Kidney glomerular epithelial cell (primary cell): ENCODE measurements at places on chromosomes 12 and 14.
A peak's percentile ranks its signal among the peaks of the same experiment; 100 is the strongest.

GRCh38 chr14:34931206-34931605 is 51.6 kb upstream of the SRP54 start:
- no peak for DNase-seq

DNA sequence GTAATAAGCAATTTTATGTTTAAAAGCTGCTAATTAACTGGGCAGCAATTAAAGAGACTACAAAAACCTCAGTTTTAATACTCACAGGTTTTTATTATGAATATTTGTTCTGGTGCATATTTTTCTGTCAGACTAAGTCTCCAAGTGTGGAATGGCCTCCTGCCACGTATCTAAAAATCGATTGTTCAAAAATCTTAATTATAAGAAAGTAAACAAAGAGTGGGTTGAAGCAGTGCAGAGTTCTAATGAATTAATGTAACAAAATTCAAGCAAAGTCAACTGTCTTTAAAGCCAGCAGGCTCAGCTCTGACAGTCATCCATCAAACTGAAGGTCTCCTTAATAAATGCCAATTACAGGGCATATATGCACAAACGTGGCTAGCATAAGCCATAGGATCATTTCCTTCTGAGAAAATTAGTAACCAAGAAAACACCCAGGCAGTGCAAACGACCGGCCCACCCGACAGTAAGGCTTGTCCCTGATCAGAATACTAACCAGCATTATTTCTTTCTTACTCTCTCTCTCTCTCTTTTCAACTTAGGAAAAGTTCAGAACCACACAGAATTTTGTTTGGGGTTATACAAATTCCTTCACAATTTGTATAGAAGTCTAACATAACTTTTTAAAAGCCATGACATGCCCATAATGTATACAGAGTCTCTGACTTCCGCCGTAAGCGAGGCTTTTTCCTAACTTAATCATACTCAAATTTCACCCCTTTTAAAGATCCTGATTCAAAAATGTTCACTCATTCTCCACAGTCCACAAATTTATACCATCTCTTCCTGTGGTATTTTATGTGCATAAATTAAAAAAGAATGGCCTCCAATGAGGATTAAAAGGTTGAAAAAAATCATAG is 83.8 kb downstream of the SLC25A21 start:
- no peak for DNase-seq

GRCh38 chr14:51616724-51617409 is 34.8 kb upstream of the FRMD6 start:
- peak; percentile 91 for DNase-seq

- DNase-seq = no peak
These were observed 2.8 kb upstream of the WSB2 start for GRCh38 chr12:118063576-118064391.

GRCh38 chr12:62779488-62779887 is 155.5 kb downstream of the PPM1H start:
- no peak for DNase-seq

- peak; percentile 14 for DNase-seq
These were observed 70.3 kb downstream of the STON2 start for GRCh38 chr14:81329640-81330381.

DNA sequence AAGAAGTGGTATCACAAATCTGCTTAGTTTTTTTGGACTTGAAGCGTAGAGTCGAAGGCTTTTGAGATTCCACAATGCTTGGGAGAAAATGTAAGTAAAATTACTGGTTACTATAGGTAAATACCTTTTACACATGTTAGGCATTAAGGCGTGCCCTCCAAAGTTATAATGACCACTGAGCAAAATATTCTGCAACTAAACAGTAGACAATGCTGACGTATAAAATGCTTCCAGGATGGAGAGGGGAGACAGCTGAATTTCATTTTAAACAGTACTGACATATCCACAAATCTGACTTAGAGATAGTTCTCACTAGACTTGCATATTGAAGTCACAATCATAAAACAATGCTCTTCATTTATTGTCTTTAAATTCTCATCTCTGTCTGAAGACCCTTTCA is 144.5 kb upstream of the DCN start:
- no peak for DNase-seq

DNA sequence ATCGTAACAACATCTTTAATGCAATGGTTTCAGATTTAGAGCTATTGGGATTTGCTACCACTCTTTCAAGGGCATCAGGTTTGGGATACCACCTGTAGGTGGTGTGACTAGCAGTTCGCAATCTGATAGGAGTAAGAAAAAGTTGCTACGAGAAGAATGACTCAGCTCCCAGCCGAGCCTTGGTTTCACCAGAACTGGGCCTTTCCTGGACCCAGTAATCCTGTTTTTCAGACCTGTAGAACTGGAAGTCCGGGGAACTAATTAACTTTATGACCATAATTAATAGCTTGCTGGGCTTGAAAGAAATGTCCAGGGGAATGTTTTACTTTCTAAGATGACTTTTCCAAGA is 770 bp downstream of the ABHD4 start:
- peak; percentile 64 for DNase-seq

GRCh38 chr12:94795520-94795919 is 145.2 kb upstream of the TMCC3 start:
- DNase-seq = peak; percentile 24

DNA sequence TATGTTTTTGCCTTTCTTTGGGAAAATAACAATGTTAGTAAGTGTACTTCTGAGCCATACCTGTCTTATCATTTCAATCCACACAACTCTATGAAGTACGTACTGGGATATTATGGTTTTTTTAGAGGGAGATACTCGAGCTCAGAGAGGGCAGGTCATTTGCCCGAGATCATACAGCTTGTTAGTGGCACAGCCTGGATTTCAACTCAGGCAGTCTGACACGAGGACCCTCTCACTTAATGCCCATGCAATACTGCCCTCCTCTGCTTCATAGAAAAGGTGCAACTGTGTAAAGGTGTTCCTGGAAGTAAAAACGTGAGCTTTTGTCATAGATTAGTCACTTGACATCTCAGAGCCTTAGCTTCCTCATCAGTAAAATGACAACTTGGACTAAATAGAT is 128.0 kb downstream of the NDUFA12 start:
- DNase-seq = peak; percentile 45

GRCh38 chr14:97036086-97036852 is 239.1 kb downstream of the VRK1 start:
- DNase-seq = no peak

- no peak for DNase-seq
These were observed 204.5 kb upstream of the TBX3 start for GRCh38 chr12:114888448-114888847.

DNA sequence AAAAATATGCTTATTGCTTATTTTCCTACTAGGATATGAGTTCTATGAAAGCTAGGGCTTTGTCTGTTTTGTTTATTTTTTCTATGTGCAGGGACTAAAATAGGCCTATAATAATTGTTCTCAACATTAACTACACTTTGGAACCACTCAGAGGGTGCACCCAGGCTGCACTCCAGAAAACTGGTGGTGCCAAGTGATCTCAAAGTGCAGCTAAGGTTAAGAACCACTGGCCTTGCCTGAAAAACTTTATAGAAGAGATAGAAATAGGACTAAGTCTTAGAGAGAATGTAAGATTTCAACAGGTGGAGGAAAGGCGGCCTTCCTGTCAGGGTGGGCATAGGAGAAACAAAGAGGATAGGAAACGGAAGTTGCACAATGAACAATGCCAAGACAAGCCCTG is 37.7 kb upstream of the NR1H4 start:
- DNase-seq = no peak

DNA sequence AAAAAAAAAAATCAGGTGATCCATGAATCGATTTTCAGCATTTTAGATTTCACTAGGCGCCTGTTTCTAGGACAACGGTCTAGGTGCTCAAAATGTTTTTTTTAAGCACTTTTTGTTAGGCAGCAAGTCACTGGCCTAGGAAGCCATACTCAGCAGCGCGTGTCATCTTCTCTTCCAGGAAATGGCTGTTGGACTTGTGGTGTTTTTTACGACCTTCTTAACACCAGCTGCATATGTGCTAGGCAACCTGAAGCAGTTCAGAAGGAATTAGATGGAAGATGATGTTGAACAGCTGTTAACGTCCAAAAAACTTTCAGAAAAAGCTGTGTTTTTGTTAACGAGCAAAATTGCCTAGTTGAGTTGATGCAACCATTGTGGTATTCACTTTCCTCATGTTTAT is 868 bp downstream of the COX8C start:
- no peak for DNase-seq

DNA sequence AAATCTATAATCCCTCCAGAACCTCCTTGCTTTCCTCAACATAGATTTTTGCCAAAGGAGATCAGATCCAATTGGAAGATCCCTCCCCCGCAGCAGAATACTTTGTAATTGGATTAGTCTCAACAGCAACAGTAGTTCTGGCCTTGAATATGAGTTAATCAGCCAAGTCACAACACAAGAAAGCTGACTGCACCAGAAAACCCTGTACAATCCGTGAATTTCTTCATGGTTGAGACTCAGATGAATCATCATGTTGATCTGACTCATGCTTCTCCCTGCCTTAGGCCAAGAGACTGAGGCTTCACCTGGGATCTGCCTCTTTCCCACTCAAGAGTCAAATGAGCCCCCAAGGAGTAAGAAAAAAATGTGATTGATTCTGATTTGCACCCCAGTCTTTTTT is 3.0 kb upstream of the METTL17 start:
- peak; percentile 89 for DNase-seq

GRCh38 chr12:25254271-25254880 is 3.6 kb upstream of the KRAS start:
- DNase-seq = peak; percentile 45

GRCh38 chr12:67617629-67618028 is 30.9 kb upstream of the DYRK2 start:
- DNase-seq = peak; percentile 48

GRCh38 chr14:49008363-49008762 is 577.8 kb downstream of the RPS29 start:
- DNase-seq = no peak

DNA sequence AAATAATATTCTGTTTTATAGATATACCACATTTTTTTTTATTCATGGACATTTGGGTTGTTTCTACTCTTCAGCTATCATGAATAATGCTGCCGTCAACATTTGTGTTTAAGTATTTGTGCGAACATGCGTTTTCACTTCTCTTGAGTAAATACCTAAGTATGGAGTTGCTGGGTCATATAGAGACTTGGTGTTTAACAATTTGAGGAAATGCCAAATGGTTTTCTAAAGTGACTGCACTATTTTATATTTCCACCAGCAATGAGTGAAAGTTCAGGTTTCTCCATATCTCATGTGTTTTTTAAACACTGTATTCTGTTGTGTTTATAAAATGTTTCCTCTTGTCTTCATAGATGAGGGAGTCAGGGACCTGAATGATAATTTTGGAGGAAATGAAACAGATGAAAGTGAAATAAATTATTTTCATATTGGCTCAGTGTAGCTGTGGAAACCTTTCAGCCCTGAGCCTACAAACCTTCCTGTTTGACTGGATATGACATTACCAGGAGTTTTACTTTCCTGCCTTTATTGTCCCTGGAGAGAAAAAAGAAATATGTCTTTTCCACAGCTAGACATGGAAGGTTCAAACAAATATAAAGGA is 26.3 kb downstream of the DAAM1 start:
- DNase-seq = no peak

DNA sequence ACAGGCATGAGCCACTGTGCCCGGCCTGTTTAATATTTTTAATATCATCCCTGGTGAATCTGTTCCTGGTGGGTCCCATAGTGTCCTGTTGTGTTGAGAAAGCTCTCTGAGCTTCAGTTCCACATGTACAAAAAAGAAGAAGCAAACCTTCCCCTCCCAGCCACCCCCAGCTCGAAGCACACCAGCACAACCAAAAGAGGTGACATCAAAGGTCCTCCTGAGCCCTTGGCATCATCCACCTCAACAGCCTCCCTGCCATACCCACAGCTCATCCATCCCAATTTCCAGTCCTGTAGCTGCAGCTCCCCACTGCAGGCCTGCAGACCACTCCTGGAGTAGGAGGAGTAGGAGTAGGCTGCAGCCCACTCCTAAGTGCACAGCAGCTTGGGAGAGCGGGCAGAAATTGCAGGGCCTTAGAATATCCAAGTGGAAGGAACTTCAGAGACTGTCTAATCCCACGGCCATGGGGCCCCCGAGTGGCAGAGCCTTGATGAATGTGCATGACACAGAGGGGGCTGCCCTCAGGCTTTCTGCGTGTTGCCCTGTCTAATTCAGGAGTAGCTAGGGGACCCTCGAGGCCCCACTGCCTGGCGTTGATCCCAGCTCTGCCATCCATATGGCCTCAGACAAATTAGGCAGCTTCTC is 36.7 kb upstream of the CD9 start:
- DNase-seq = no peak

GRCh38 chr12:118921761-118922160 is 59.6 kb upstream of the SRRM4 start:
- DNase-seq = no peak

- DNase-seq = no peak
These were observed 2.8 kb downstream of the ALDH6A1 start for GRCh38 chr14:74081491-74081890.

DNA sequence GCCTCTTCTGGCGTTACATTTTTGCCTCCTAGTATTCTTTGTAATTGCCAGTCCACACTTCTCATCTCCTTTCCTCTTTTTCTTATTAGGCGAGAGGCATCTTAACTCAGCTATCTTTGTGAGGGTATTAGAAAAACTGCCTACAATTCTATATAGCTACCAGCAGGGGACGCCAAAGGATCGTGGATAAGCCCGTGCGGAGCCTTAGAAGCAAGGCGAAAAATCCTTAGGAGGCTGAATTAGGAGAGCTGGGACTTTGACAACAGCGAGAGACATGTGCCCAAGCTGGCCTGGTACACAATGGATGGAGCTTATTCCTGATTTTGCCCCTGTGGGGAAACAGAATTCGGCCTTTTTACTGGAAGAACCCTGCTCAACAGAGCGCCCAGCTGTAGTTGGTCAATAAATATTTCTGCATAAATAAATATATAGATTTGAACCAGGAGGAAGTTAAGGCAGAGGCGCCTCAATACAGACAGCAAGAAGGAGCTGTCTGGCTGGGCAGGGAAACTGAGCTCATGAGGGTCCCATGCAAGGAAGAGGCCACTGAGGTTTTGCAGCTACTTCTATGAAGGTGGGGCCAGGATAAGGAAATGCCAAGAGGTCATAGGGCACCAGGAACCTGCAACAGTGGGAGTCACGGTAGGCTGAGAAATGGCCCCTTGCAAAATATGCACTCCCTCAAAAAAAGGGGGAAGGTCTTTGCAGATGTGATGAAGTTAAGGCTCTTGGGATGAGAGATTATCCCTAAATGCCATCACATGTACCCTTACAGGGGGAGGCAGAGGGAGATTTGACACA is 14.6 kb upstream of the RBM19 start:
- peak; percentile 44 for DNase-seq

- DNase-seq = no peak
These were observed 192.3 kb downstream of the SYNE2 start for GRCh38 chr14:64045091-64045490.

GRCh38 chr12:120628919-120629318 is 11.5 kb upstream of the CABP1 start:
- DNase-seq = no peak

DNA sequence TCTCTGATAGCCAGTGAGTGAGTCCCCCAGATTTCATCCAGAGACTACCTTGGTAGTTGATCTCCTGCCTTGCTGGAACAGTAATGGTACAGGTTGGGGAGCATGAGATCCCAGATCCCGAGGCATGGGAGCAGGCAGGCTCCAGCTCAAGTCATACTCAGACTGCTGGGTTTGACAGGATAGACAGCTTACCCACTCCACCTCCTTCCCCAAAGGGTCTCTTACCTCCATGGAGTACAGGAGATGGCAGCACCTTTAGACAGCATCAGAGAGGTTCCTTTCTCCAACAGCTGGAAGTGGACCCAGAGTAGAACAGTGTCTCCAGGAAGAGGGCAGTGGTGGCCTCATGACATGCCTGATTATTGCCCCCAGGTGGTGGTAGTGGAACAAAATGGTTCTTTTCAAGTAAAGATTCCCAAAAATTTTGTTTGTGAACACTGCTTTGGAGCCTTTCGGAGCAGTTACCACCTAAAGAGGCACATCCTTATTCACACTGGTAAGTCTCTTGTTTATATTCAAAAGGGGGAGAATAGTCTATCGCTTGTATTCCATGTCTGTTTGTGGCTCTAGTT is 4.9 kb upstream of the CSAD start:
- DNase-seq = no peak
